ENCODE measurements at places on chromosomes 6 and 20.

DNA sequence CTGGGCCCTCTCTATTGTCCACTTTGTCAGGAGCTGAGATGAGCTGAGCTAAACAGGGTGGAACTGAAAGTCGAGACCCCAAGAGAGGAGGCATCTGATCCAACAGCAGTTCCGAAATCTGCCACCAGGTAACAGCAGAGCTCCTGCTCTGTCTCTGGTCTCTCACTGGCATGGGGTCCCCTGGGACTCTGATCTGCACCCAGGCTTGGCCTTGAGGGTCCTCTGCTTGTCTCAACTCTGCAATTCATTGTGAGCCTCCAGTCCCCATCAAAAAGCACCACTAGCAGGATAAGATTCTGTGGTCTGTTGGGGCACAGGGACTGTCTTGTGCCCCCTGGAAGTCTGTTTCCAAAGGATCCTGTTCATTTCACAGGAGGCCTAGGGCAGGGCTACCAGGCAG is 62.5 kb upstream of the TOP1 start:
- H3K27me3 ChIP-seq = peaks cover 4% of the 10 kb centered on the region
- peaks cover 5% of the 10 kb centered on the region for H3K4me1 ChIP-seq
- H3K36me3 ChIP-seq = no peaks in the 10 kb centered on the region
- peak; percentile 40 for DNase-seq

DNA sequence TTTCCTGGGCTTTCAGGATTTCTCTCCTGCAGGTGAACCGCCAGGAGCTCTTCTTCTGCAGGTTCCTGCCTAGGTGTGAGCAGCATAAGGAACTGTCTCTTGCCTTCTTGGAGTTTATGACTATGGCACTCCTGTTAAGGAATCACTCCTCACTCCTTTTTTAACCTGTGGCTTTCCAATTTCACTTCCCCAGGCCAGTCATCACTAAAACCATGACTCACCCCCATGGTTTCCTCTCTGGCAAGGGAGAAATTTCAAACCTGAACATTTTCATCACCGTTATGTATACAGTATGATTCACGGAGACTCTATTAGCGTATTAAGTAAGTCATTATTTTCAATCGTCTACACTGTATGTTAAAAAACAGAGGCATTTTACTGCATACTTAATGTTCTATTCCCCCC is 78.2 kb upstream of the ARID1B start:
- no peaks in the 10 kb centered on the region for H3K36me3 ChIP-seq
- no peak overlapping the region for H3K4me3 ChIP-seq
- H3K27me3 ChIP-seq = peaks cover 3% of the 10 kb centered on the region
- DNase-seq = no peak
- peaks cover 10% of the 10 kb centered on the region for H3K4me1 ChIP-seq

DNA sequence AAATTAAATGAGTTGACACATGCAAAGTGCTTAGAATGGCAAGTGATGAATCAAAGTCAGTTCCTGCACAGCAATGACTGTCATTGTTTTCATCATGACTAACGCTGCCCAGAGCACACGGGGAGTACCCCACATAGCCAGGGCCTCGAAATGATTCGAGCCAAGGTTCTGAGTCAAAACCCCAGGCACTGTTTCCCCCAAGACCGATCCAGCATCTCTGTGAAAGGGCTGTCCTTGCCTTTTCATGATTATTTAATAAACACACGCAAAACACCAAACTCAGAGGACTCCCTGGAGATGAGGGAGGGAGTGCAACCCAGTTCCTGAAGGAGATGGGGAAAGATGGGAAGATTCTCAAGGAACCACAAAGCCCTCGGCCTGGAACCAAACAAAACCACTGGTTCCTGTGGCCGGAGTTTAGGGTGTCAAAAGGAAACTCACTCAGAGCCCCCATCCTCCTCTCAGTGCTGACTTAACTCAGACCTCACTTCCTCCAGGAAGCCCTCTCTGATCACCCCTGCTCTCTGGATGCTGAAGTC is 3.8 kb downstream of the PREX1 start:
- no peak for DNase-seq
- H3K36me3 ChIP-seq = peaks cover 30% of the 10 kb centered on the region
- peaks cover 11% of the 10 kb centered on the region for H3K27me3 ChIP-seq
- H3K4me3 ChIP-seq = peak overlapping the region; percentile 100
- peaks cover 55% of the 10 kb centered on the region for H3K4me1 ChIP-seq
- no peak overlapping the region for H3K27ac ChIP-seq

GRCh38 chr6:143608906-143609305 is 68.9 kb upstream of the PHACTR2 start:
- H3K4me1 ChIP-seq = peaks cover 6% of the 10 kb centered on the region
- H3K27ac ChIP-seq = no peak overlapping the region
- no peak for DNase-seq
- no peaks in the 10 kb centered on the region for H3K27me3 ChIP-seq
- H3K4me3 ChIP-seq = no peak overlapping the region
- H3K36me3 ChIP-seq = no peaks in the 10 kb centered on the region

DNA sequence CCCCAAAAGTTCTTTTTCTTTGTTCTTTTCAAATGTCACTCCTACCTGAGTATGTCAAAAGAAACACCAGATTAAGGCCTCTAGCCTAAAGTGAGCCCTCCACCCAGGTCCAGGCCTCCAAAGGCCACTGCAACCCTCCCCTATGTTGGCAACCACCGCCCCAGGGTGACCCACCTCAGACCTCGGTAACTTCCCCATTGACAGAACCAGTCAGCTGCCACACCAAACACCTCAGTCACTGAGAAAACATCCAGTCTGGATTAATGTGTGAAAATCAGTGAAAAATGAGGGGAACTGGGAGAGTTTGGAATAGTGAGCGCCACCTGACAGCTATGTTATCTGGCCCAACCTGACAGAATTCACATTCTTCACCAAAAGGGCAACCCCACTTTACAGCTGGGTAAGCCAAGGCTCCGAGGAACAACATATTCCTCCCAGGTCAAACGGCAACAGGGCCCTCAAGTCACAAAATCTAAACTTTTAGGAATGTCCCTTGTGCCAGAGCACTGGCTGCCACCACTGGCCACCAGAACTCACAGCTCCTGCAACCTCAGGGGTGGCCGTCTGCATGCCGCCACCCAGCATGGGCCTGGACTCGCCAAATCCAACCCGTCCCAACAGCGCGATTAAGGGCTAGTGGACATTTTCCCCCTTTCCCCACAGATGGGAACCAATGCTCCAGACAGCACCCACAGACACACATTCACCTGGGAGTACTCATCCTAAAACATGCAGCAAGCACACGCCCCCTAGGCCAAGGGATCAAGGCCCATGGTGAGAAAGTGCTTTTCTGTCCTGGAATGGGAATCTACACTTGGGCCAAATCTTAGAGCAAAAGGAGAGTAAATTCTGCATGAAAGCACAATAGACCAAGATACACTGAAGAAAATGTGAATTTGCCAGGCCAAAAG is 4.8 kb downstream of the TAF4 start:
- no peak overlapping the region for H3K4me3 ChIP-seq
- peaks cover 7% of the 10 kb centered on the region for H3K36me3 ChIP-seq
- peaks cover 6% of the 10 kb centered on the region for H3K4me1 ChIP-seq

DNA sequence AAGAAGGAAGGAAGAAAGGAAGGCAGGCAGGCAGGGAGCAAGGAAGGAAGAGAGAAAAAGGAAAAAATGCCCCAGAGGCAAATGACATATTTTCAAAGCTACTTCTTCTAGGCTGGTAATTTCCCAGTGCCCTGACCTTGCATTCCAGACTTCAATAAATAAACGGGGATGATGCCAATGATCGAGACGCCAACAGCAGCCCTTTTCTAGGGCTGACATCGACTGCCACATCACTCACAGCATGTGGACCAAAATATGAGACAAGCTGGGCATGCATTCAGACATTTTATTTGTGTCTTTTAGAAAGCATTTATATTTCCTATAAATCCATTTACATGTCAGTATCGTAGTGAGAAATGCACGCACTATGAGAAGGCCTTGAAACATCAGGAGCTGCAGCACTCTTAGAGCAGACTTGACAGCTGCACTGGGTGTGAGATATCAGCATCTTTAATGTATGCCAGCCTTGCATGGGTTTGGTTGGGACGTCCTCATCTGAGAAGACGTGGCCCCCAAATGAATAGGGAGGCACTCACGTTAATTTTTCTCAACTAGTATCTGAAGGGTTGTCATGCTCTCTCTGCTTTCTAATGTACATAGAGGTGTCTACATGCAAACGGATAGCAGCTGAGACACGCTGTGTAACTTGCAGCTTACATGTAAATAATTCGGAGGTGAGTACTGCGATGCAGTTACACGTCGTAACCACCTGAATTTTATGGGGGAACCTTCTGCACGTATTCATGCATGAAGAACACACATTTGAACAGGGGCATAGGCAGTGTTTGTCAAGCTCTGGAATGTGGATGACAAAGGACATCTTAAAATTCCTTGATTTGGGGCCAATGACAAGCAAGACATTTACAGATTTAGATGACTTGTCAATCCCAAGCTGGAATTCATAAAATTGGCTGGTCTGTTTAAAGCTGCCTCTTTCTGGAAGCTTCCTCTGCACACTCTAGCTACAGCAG is 149.1 kb upstream of the AGPAT4 start:
- H3K27me3 ChIP-seq = peaks cover 3% of the 10 kb centered on the region
- DNase-seq = no peak
- peaks cover 6% of the 10 kb centered on the region for H3K36me3 ChIP-seq

DNA sequence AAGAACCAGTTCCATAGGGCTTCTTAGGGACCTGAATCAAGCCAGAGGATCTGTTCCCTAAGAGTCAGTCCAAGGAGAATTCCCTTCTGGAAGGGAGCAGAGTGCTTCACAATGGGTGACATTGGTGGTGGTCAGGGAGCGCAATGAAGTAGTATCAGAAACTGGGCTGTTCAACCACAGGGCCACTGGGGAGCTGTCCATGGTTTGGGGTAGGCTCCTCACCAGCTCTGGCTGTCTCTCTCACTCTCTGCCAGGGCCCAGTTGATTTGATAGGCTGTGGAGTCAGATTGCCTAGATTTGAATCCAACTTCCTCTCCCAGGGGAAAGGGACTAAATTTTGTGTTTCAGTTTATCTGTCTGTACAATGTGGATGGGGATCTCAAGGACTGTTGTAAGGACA is 36.7 kb upstream of the CHD6 start:
- peak; percentile 43 for DNase-seq
- H3K27me3 ChIP-seq = peaks cover 3% of the 10 kb centered on the region
- H3K36me3 ChIP-seq = no peaks in the 10 kb centered on the region
- H3K4me1 ChIP-seq = no peaks in the 10 kb centered on the region
- H3K27ac ChIP-seq = no peak overlapping the region

DNA sequence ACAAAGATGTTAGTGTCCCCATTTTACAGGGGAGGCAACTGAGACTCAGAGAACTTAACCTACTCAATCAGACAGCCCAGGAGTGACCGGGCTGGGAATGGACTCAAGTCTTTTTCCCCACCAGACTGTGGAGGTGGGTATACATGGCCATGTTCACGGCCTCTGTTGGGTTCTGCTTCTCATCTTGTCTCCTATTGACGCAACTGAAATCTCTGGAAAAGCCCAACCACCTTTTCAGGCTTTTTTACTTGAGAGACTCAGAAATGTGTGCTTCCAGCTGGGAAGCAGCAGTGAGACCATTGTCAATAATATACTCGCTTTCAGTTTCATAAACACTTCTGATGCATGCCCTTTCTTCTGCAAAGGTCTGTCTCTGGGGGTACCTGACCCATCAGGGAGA is 70.7 kb downstream of the SOBP start:
- H3K36me3 ChIP-seq = no peaks in the 10 kb centered on the region
- no peak for DNase-seq
- H3K4me3 ChIP-seq = no peak overlapping the region
- peaks cover 2% of the 10 kb centered on the region for H3K27me3 ChIP-seq
- H3K27ac ChIP-seq = no peak overlapping the region

GRCh38 chr20:55778796-55779195 is 226.5 kb downstream of the CBLN4 start:
- no peaks in the 10 kb centered on the region for H3K4me1 ChIP-seq
- H3K4me3 ChIP-seq = no peak overlapping the region
- H3K36me3 ChIP-seq = no peaks in the 10 kb centered on the region
- no peak overlapping the region for H3K27ac ChIP-seq
- no peak for DNase-seq
- peaks cover 2% of the 10 kb centered on the region for H3K27me3 ChIP-seq

DNA sequence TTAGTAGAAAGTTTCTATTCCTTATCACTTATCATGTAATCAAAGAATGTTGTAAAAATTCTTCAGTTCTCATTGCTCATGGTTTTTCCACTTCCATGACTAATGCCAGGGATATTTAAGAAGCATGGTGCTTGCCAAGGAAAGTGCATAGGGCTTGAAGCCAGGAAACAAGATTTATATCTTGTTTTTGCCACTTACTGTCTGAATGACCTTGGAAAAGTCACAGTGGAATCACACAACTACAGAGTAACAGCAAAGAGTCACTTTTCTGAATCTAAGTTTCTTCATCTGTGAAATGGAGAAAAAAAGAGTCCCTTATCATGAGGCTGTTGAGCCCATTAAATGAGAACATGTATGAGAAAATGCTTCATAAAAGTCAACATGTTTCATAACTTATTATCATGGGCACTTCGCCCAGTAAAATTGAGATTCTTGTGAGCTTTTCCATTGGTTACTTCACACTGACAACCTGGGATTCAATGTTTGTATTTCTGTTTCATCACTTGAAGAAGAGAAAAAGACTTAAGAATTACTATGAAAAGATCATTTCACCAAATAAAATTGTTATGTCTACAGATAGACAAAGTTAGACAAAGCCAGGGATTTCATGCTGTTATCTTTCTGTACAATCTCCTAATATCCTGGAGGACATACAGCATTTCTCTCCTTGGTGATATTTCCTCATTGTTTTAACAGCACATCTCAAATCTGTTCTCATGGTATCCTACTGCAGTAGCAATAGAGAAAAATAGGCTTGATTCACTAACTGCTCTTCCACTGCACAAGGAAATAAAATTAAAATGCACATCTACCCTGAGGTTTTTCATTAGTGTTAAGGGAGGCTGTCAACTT is 7.6 kb upstream of the BMP5 start:
- H3K4me3 ChIP-seq = no peak overlapping the region
- H3K27me3 ChIP-seq = no peaks in the 10 kb centered on the region
- no peak for DNase-seq
- peaks cover 3% of the 10 kb centered on the region for H3K4me1 ChIP-seq
- H3K36me3 ChIP-seq = no peaks in the 10 kb centered on the region

- no peak overlapping the region for H3K27ac ChIP-seq
- no peak for DNase-seq
- H3K4me1 ChIP-seq = no peaks in the 10 kb centered on the region
- H3K4me3 ChIP-seq = no peak overlapping the region
Measured at GRCh38 chr6:6557504-6557839, 31.0 kb upstream of the LY86 start.

GRCh38 chr6:96014846-96015517 is 792 bp upstream of the FUT9 start:
- no peaks in the 10 kb centered on the region for H3K36me3 ChIP-seq
- H3K27me3 ChIP-seq = no peaks in the 10 kb centered on the region
- peak overlapping the region; percentile 89 for H3K4me3 ChIP-seq
- no peak for DNase-seq

DNA sequence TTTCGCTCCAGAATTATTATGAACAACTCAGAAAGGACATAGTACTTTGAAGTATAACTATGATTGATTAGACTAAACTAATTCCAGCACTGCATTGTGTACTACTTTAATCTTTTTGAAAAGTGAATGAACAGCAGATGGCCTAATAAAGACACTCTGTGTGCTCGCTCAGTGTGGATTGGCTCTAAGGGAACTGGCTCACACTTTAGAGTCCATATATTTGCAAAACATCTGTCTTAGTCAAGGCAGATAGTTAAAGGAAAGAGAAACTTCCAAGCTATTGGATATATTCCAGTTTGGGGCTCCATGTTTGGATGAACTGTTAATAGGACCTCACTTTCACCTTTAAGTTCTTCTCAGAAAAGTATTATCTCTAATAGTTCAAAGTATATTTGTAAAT is 218.9 kb downstream of the EYA4 start:
- no peaks in the 10 kb centered on the region for H3K4me1 ChIP-seq
- no peak for DNase-seq
- H3K36me3 ChIP-seq = no peaks in the 10 kb centered on the region
- H3K27me3 ChIP-seq = no peaks in the 10 kb centered on the region

All from endothelial cell (in vitro differentiated cells).